Fibroblast of villous mesenchyme (primary cell): ENCODE measurements at places on chromosomes 12 and 14. TPM values are rescaled to one million over a fixed set of nuclear protein-coding genes. Genes with fewer than 3 reads are reported as not detected.
A peak's percentile ranks its signal among the peaks of the same experiment; 100 is the strongest.

Gene NINJ2
- 0.32 and 0.43 TPM in 2 replicates for total RNA-seq

GRCh38 chr14:23577004-23577681 is 1.4 kb downstream of the JPH4 start:
- no peak for DNase-seq

Gene ALX1
- total RNA-seq = 0.64 and 1.3 TPM in 2 replicates

DNA sequence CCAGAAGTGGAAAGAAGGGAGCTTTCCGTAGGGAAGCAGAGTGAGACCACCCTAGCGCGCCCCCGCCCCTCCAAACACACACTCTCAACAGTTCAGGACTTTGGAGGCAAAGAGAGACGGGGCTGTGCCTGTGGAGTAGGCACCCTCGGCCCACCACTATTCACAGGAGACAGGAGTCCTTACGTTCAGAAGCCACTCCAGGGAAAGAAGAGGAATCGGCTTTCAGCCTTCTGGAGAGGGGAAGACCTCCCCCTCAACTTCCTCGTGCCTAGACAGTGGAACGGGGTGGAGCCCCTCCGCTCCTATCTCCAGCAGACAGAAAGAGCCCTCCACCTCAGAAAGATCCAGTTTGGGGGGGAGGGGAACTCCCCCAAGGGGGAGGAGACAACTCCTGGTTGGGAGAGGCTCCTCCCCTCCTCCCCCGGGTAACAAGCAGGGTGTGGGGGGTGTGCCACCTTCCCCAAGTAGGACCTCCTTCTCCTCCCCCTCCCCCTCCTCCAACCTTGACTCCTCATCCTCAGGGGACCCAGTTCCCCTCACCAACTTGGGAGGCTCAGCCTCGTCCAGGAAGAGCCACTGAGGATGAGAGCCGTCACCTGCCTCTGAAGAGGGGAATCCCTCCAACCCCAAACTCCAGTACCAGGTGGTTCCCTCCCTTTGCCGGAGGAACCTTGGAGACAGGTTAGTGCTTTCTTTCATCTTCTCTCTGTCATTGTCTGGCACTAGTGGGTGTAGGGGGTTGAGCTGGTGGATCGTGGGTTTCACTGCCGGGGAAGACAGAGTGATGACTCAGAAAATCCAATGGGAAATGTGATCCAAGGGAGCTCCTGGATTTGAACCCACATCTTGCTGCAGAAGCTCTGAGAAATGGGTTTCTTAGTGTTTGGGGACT is 883 bp downstream of the FOXJ2 start:
- peak; percentile 68 for DNase-seq

Gene KCNMB4
- 4.2 and 7.3 TPM in 2 replicates for total RNA-seq

DNA sequence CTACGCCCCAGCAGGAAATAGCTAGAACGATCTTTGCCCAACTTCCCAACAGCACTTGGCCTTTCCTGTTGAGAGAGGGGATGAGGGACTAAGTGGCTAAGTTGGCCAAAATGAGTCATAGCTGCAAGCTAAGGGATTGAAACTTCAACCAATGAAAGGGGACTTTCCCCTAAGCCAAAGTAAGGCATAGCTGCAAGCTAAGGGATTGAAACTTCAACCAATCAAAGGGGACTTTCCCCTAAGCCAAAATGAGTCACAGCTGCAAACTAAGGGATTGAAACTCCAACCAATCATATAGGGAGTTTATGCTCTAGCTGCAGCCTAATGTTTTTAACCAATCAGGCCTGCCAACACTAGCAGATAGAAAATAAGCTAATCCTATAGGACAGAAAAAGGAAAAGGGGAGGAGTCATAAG is 100.5 kb upstream of the SSTR1 start:
- DNase-seq = no peak

- DNase-seq = no peak
Measured at GRCh38 chr14:68471964-68472508, 320.8 kb downstream of the ZFP36L1 start.

Gene C14orf180
- total RNA-seq = not detected in 2 replicates

- peak; percentile 47 for DNase-seq
Measured at GRCh38 chr12:26963413-26963812, 25.1 kb downstream of the FGFR1OP2 start.

DNA sequence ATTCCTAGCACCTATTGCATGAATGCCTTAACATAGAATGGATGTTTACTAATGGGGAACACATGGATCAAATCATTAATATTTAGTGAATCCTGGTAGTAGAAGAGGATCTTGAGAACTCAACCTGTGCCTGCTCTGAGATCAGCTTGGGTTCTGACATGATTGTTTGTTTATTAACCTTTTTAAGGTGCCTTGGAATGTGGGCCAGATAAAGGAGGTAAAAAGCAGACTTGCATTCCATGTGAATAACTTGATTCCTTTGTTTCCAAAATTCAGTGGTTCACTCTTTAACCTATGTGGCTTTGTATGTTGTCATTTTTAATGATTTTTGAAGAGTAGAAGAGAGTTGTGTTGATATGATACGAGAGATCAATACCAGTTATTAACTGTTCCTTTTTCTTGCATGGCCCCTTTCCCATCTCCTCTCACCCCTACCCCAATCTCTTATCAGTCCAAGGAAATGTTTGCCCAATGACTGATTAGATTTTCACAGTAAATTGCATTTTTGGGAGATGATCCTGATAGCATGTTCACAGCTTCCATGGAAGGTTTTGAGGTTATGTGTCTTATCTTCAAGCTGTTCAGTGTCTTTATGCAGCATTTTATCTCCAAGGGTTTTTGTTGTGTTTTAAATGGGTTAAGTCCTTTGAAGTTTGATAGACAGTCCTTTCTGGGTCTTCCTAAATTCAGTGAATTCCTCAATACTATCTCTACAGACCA is 193.7 kb upstream of the FRMD6 start:
- peak; percentile 35 for DNase-seq

DNA sequence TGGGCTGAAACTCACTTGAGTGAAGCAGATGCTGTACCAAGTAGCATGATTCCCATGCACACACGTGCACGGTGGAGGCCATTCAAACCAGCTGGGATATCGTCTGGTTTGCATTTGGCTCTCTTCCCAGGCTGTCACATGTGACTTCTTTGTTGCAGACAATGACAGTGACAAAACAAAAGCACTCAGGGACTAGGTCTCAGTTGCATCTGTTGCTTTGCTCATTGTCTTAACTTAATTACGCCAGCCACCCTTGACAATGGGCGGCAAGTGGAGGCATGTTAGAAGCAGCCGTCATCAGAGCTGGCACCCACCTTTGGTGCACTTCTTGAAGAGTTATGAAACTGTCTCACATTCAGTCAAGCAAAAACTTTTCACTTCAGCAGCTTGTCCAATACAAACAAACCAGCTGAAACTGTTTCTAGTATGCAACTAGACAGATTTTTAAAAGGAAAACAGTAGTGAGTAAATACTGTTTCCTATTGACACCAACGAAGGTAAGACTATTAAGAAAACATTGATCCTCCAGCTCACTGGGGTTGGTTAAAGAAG is 74.3 kb downstream of the IGF1 start:
- DNase-seq = no peak

- DNase-seq = no peak
Measured at GRCh38 chr14:32925439-32925838, 13.2 kb upstream of the NPAS3 start.

- no peak for DNase-seq
Measured at GRCh38 chr14:23522643-23523198, 28.8 kb downstream of the ZFHX2 start.

Gene IL22
- total RNA-seq = not detected in 2 replicates

DNA sequence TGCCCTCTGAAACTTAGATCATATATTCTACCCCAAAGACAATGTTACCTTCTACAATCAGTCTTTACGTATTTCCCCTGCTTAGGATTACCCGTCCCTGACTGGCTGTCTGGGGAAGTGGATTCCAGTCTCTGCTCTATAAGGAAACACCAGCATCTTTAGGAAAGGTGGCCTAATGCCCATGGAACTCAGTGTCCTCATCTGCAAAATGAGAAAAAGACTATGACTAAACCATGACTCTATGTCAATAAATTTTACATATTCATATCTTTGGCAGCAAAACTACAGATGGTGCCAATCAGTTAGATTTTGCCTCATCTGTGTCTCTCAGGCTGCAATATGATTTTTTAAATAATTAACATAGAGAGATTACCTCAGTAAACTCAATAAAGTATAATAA is 133.8 kb downstream of the ITPR2 start:
- DNase-seq = no peak

Gene ZDHHC22
- not detected in 2 replicates for total RNA-seq

DNA sequence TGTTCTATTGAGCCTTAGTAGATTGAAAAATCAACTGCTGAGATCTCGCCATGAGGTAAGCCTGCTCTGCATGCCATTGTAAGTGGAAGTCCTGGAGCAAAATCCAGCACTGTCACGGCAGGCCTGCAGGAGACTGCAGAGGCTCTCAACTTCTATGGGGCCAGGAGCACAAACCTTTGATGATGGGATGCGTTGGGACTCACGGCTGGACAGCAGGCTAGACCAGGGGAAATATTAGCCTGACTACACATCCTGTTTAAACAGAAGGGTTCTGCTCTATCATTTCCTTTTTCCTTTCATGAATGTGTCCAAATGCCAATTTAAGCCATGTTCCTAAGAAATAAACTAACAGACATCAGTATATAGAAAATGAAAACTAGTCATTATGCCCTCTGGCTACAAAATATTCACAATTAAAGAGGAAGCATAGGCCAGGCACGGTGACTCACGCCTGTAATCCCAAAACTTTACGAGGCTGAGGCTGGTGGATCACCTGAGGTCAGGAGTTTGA is 33.9 kb upstream of the RASSF8 start:
- DNase-seq = peak; percentile 25

- DNase-seq = no peak
Measured at GRCh38 chr14:75445236-75445635, 17.4 kb downstream of the JDP2 start.

DNA sequence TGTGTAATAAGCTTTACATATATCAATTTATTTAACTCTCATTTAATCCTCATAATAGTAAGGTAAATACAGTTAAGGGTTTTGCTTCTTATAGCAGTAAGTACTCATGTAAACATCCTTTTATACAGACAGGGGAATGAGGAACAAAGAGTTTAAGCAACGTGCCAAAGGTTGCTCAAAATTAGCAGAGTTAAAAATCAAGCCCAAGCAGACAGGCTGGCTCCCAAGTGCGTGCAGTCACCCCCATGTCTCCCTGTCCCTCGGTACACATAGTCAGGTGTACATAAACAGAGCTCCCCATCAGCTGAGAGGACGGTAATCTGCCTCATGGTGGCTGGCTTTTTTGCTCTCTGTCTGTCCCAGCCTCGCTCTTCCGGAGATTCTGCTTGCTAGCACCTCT is 126.4 kb downstream of the DERA start:
- no peak for DNase-seq

- peak; percentile 64 for DNase-seq
Measured at GRCh38 chr12:109264095-109264942, 44.8 kb downstream of the FOXN4 start.

GRCh38 chr12:121989276-121990113 is 32.2 kb upstream of the BCL7A start:
- no peak for DNase-seq

Gene SPRYD4
- 2.3 and 3.0 TPM in 2 replicates for total RNA-seq

Gene MYF6
- total RNA-seq = not detected in 2 replicates

- DNase-seq = no peak
Measured at GRCh38 chr12:28827861-28828260, 321.2 kb upstream of the FAR2 start.

Gene NDRG2
- 1.3 TPM in 1 of 2 replicates, not detected in the other for total RNA-seq

Gene VDR
- 8.2 and 18.4 TPM in 2 replicates for total RNA-seq

- peak; percentile 87 for DNase-seq
Measured at GRCh38 chr14:103696466-103697071, 18.7 kb downstream of the XRCC3 start.
